ENCODE measurements at places on chromosomes 3 and 15. TPM values are rescaled to one million over a fixed set of nuclear protein-coding genes. Genes with fewer than 3 reads are reported as not detected.

- no peak overlapping the region for H3K4me3 ChIP-seq
- no peaks in the 10 kb centered on the region for H3K27me3 ChIP-seq
- DNase-seq: no peak
These were observed 268.6 kb upstream of the WNT5A start for GRCh38 chr3:55755516-55756205.

DNA sequence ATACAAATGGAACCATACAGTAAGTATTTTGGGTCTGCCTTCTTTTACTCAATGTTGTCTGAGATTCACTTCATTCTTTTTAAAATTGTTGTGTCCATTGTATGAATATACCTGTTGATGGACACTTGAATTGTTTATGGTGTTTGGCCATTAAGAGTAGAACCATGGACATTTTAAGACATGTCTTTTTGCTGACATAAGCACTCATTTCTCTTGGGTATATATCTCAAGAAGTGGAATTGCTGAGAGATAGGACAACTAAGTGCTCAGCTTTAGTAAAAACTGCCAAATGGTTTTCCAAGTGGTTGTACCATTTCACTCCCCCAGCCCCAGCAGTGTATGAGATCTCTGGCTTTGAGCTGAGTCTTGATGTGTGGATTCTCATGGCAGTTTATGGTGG is 28.2 kb downstream of the POMGNT2 start:
- no peaks in the 10 kb centered on the region for H3K4me1 ChIP-seq
- no peak for DNase-seq
- no peaks in the 10 kb centered on the region for H3K27me3 ChIP-seq
- H3K27ac ChIP-seq: no peak overlapping the region
- no peak overlapping the region for H3K4me3 ChIP-seq
- peaks cover 25% of the 10 kb centered on the region for H3K36me3 ChIP-seq

- no peaks in the 10 kb centered on the region for H3K4me1 ChIP-seq
- DNase-seq: no peak
- no peak overlapping the region for H3K27ac ChIP-seq
- no peaks in the 10 kb centered on the region for H3K36me3 ChIP-seq
- no peaks in the 10 kb centered on the region for H3K27me3 ChIP-seq
These were observed 13.4 kb downstream of the HTR3C start for GRCh38 chr3:184066211-184066610.

DNA sequence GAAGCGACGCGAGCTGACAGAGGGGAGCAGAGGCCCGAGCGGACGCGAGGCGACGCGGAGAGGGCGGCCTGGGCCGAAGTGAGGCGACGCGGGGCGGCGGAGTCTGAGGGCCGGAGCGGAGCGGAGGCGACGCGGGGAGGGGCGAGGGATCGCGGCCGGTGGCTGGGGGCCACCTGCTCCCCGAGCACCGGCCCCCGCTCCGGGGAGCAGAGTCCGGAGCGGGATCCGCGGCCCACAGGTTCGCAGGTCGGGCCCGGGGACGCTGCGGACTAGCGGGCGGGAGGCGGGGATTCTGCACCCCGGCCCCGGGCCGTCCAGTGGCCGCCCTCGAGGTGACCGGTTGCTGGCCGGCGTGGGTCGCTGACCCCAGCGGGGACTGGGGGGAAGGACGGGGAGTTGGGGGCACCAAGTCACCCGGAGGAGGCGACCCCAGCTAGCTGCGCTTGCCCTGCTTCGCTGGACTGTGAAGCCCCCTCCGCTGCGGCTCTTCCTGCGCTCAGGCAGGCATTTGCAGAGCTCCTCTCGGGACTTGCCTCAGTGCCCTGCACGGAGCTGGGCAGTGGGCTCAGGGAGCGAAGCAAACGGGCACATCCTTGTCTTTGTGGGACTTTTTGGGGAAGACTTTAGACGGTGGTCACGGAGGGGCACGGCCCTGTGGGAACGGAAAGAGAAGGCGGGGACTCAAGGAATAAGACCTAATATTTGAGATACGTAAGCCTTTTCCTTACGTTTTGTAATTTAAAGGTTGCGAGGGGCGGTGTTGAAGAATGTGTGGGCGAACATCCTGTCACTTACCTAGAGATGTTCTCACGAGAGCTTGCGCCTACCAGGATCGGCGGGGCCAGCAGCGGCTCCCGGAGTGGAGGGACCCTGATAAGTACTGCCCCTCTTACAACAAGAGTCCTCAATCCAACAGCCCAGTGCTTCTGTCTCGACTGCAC is 566 bp downstream of the HMCES start:
- no peaks in the 10 kb centered on the region for H3K27me3 ChIP-seq
- peaks cover 37% of the 10 kb centered on the region for H3K36me3 ChIP-seq
- H3K4me1 ChIP-seq: peaks cover 24% of the 10 kb centered on the region
- H3K27ac ChIP-seq: peak overlapping the region; percentile 82
- H3K4me3 ChIP-seq: peak overlapping the region; percentile 81

- no peak overlapping the region for H3K4me3 ChIP-seq
- no peaks in the 10 kb centered on the region for H3K4me1 ChIP-seq
These were observed 8.3 kb upstream of the UBE2E1 start for GRCh38 chr3:23797491-23797890.

ACAP2 gene
- 18.9 TPM for polyA plus RNA-seq

DNA sequence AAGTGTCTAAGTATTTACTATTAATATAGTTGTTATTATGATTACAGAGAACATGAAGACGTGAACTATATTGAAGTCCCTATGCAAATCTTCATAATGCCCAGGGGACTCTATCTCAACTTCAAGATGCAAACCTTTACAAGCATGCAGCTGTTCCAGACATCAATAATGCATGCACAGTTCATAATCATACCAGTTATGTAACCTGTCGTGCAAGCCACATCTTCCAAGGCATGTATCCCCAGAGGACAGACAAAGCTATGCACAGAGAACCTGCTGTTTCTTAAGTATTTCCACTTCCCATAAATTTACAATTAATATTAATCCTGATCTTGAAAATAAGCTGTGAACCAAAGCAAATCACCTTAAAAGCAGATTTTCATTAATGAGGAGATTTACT is 534.1 kb downstream of the TUSC7 start:
- no peak overlapping the region for H3K4me3 ChIP-seq
- no peaks in the 10 kb centered on the region for H3K36me3 ChIP-seq
- DNase-seq: no peak
- H3K27me3 ChIP-seq: no peaks in the 10 kb centered on the region

GRCh38 chr3:151386056-151386455 is 1.5 kb upstream of the P2RY12 start:
- no peaks in the 10 kb centered on the region for H3K36me3 ChIP-seq
- H3K27ac ChIP-seq: no peak overlapping the region
- H3K27me3 ChIP-seq: no peaks in the 10 kb centered on the region

GRCh38 chr3:129308636-129309035 is 30.0 kb downstream of the HMCES start:
- H3K27ac ChIP-seq: no peak overlapping the region
- peaks cover 31% of the 10 kb centered on the region for H3K4me1 ChIP-seq
- peaks cover 27% of the 10 kb centered on the region for H3K36me3 ChIP-seq
- H3K4me3 ChIP-seq: no peak overlapping the region
- no peaks in the 10 kb centered on the region for H3K27me3 ChIP-seq

DNA sequence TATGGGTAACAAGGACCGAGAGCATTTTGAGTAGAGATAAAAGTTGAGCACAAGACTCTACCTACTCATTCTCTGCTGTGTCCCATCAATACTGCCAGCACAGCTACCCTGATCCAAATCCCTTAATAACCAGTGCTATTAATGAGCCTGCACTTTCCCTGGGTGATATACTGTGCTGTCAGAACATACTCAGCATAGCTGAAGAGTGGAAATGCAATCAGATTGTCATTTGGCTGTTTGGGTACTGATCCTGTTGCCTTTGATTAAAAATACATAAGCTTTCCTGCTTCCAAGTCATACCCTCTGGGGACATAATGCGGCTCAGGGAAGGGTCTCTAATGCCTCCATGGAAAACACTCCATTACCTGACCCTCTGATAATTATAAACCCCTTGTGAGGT is 917.5 kb downstream of the SQOR start:
- no peaks in the 10 kb centered on the region for H3K4me1 ChIP-seq
- H3K27ac ChIP-seq: no peak overlapping the region
- H3K4me3 ChIP-seq: no peak overlapping the region
- no peak for DNase-seq
- H3K27me3 ChIP-seq: no peaks in the 10 kb centered on the region
- H3K36me3 ChIP-seq: no peaks in the 10 kb centered on the region

- no peaks in the 10 kb centered on the region for H3K27me3 ChIP-seq
- H3K27ac ChIP-seq: no peak overlapping the region
- H3K4me3 ChIP-seq: no peak overlapping the region
- no peak for DNase-seq
These were observed 117.2 kb downstream of the TLE3 start for GRCh38 chr15:69980341-69981059.

- no peaks in the 10 kb centered on the region for H3K36me3 ChIP-seq
- no peaks in the 10 kb centered on the region for H3K27me3 ChIP-seq
- no peaks in the 10 kb centered on the region for H3K4me1 ChIP-seq
- no peak for DNase-seq
- no peak overlapping the region for H3K4me3 ChIP-seq
These were observed 46.9 kb upstream of the COL6A6 start for GRCh38 chr3:130470126-130470525.

GRCh38 chr3:98003306-98003969 is 31.2 kb upstream of the RIOX2 start:
- no peaks in the 10 kb centered on the region for H3K36me3 ChIP-seq
- H3K4me3 ChIP-seq: no peak overlapping the region
- DNase-seq: no peak
- H3K27ac ChIP-seq: no peak overlapping the region
- no peaks in the 10 kb centered on the region for H3K4me1 ChIP-seq

GRCh38 chr3:159787178-159787574 is 201.5 kb upstream of the IL12A start:
- no peak overlapping the region for H3K27ac ChIP-seq
- H3K36me3 ChIP-seq: no peaks in the 10 kb centered on the region

- no peak for DNase-seq
- no peak overlapping the region for H3K4me3 ChIP-seq
- H3K27ac ChIP-seq: no peak overlapping the region
- H3K4me1 ChIP-seq: no peaks in the 10 kb centered on the region
These were observed 27.1 kb upstream of the OSBPL11 start for GRCh38 chr3:125622381-125622791.

DNA sequence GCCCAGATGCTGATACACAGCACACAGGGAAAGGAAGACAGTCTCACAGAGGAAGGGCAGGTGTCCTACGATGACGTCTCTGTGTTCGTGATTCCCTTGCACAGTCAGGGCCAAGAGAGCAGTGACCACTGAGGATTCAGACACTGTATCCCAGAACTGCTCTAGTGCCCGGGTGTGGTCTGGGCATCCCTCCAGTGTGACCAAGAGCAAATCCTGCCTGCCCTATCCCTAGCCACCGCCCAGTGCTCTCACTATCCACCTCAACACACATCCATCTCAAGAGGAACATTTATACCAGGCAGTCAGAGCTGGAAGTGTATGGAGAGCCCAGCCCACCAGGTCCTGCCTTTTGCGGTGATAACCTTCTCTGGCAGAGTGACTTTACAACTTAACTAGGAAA is 4.1 kb downstream of the PPM1M start:
- H3K27me3 ChIP-seq: no peaks in the 10 kb centered on the region
- H3K36me3 ChIP-seq: peaks cover 66% of the 10 kb centered on the region
- peaks cover 26% of the 10 kb centered on the region for H3K4me1 ChIP-seq

GRCh38 chr15:32878342-32878741 is 160.5 kb downstream of the GREM1 start:
- H3K27me3 ChIP-seq: no peaks in the 10 kb centered on the region
- H3K27ac ChIP-seq: no peak overlapping the region
- no peak for DNase-seq
- no peaks in the 10 kb centered on the region for H3K36me3 ChIP-seq

DNA sequence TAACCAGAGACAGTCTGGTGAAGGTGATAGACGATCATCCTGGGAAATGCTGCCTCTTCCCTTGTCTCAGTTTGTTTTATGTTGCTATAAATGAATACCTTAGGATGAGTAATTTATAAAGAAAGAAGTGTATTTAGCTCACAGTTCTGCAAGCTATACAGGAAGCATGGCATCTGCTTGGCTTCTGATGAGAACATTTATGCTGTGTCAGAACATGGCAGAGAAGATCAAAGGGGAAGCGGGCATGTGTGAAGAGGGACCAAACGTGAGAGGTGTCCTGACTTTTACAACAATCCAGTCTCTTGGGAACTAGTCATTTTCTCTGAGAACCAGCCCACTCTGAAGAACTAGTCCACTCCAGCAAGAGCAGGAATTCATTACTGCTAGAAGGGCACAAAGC is 9.6 kb downstream of the CMC1 start:
- H3K27ac ChIP-seq: no peak overlapping the region
- no peaks in the 10 kb centered on the region for H3K36me3 ChIP-seq
- no peak for DNase-seq
- H3K4me3 ChIP-seq: no peak overlapping the region
- H3K27me3 ChIP-seq: no peaks in the 10 kb centered on the region

DNA sequence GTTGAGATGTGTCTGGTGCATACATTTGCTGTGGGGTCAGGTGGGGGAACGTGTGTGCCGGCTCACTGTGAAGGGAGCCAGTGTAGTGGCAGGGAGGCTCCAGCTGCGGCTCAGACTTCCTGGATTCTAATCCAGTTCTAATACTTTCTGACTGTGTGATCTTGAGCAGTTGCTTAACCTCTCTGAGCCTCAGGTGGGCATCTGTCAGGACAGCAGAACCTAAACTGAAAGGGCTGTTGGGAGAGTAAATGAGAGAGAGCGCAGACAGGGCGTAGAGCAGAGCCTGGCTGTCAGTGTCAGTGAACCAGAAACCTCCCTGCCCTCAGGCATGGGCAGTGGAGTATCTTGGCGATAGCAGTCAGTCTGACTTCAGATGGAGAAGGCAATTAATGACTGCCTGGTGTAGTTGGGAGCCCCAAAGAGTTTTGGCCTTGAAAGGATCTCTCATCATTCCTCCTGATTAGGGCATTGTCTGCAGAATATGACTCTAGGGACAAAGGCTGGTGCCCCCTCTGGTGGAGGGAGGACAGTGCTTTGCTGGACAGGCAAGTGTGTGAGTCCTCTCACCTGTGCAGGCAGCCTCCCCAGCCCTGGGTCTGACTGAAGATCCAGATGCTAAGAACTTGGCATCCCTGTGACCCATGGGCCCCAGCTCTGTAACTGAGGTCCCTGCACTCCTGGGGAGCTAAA is 9.6 kb downstream of the KBTBD13 start:
- peaks cover 16% of the 10 kb centered on the region for H3K4me1 ChIP-seq
- H3K27me3 ChIP-seq: peaks cover 12% of the 10 kb centered on the region
- no peak for DNase-seq
- H3K4me3 ChIP-seq: no peak overlapping the region
- no peaks in the 10 kb centered on the region for H3K36me3 ChIP-seq

DAPK2 gene
- polyA plus RNA-seq: 3.3 TPM

DNA sequence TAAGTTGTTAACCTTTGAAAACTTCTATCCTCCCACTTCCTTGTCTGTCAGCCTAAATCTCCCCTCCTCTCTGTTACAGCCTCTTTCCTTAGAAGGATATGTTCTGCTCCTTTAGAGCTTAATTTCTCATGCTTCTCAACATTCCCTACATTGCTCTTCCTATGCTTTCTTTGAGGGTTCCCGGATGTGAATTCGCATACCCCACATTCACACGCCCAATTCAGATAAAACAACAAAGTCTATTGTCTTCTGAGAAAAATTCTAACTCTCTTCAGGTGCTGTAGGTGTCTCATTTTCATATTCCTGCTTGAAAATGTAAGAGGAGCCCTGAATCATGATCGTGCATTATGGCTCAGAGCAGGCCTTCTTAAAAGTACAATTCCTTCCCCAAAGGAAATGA is 171.8 kb upstream of the DPH6 start:
- H3K4me1 ChIP-seq: no peaks in the 10 kb centered on the region
- no peaks in the 10 kb centered on the region for H3K27me3 ChIP-seq
- H3K27ac ChIP-seq: no peak overlapping the region
